Fibroblast of the conjunctiva (primary cell): ENCODE measurements at places on chromosomes 16 and 17.

DNA sequence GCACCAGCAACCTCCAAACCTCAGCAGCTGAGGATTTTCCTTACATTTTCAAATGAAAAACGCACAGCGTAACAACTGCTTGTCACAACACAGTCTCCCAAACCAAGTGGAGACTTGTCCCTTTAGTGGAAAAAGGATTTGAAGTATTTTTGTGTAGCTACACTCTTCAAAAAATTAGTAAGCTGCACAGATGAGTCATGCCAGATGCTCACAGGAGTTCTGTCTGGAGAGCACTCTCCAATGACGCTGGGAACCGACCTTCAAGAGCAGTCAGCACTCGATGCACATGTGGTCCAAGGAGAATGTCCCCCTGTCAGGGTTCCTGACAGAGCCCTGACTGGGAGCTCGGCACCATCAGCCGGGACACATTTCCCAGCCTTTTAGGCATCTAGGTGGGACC, 39.8 kb downstream of the MAP1LC3B start:
- peak; percentile 33 for DNase-seq

DNA sequence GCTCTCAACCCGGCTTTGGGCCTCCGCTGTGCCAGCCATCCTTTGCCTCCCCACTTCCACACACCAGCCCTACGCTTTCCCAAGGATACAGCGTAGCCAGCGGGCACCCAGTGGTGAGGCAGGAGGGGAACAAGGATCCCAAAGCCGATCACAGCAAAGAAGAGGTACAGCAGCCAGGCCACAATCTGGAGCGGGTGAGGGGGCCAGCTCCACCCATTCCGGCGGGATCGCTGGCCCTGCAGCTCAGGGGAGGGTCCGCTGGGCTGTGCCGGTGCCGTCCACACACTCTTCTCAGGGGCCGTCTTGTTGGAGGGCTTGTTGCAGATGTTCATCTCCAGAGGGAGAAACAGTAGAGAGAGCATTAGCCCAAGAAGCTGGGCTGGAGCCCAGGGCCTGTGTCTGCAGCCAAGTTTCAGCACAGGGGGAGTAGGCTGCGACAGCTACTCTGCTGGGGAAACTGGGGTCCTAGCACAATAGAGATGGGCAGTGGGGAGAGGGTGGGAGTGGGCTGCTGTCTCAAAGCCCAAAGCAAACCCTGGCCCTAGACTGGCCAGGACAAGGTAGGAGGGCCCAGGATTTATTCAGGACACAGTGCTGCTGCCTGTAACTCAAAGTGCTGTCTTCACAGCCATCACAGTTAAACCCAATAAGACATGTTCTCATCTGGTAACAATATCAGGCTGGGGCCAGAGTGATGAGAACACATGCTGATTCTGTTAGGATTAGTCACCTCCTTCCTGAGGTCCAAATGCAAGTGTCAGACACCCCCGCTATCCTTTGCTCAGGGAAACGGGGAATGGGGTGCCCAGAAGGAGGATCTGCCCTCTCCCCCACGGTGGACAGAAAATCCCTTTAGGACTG, 9.9 kb downstream of the ZDHHC1 start:
- peak; percentile 74 for DNase-seq

DNA sequence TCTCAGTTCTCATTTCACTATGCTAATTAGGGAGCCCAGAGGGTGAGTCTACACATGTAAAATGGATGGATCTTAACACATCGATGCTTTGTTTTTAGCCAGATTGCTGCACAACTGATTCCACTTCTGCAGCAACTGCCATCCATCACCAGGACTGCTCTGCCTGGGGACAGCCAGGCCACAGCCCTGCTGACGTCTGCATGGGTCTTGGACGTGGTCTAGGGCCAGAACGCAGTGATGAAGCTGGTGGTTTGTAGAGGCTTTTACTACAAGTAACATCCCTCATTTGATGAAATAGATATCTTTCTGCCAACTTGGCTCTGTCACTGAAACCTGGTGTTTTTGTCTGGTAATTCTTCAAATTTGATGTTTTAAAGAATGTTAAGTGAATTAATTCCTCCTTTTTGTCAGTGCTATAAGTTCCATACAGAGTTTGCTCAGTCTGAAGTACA, 50.6 kb downstream of the MARCHF10 start:
- DNase-seq, result no peak

DNA sequence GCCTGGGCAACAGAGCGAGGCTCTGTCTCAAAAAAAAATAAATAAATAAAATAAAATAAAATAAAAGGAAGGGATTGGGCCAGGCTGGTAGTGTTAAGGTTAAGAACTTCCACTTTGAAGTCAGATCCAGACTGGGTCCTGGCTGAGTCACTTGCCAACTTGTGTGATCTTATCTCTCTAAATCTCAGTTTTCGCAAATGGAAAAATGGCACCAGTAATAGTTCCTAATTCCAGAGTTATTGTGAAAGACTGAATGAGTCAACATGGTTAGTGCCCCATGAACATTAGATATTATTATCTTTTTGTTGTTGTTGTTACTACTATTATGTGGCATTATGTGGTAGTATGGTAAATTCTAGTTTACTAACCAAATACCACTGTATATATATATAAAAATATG, 188.0 kb upstream of the AXIN2 start:
- DNase-seq, result no peak

GRCh38 chr16:68091380-68092261, 6.5 kb downstream of the NFATC3 start:
- no peak for DNase-seq

DNA sequence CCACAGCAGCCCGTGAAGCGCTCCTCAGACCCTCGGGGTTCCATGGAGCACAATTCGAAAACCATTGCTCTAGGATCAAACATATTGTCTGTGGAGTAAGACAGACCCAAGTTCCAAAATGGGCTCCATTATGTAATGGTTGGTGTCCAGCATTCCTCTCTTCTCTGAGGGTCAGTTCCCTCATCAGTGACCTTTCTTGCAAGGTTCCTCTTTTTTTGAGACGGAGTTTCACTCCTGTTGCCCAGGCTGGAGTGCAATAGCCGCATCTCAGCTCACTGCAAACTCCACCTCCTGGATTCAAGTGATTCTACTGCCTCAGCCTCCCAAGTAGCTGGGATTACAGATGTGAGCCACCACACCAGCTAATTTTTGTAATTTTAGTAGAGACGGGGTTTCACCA, 28.4 kb downstream of the PLXDC1 start:
- no peak for DNase-seq

DNA sequence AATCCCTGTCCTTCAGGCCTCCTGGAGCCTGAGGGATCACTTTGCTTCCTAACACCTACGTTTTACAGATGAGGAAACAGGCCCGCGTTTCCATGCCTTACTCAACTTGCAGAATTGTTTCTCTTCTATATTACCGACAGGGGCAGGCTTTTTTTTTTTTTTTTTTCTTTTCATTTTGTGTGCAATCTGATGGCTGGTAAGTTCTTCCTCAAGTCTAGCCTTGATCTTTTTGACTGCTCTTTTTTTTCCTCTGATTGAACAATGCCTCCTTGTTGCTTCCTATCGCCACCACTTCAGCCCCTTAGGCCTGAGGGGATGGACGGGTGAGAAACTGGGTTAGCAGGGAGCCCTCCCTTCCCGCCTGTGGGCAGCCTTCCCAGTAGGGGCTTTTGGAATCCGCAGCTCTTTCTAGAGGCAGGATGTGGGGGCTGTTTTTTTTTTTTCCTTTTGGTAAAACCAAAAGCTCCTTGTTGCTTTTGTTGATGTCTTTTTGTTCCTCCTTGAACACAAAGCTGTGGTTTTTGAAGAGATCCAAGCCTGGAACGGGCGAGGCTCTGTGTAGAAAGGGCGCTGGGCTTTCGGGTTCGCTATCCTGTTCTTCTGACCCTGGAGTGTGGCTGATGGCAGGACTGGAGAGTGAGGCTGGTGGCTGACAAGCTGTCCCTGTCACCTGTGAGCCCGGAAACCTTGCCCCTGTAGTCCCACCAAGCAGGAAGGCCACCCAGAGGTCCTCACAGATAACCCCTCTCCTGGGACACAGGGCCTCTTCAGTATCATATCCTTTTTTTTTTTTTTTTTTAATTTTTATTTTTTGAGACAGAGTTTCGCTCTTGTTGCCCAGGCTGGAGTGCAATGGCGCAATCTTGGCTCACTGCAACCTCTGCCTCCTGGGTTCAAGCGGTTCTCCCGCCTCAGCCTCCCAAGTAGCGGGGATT, 14.0 kb downstream of the LASP1 start:
- no peak for DNase-seq

- no peak for DNase-seq
Observed at GRCh38 chr16:65772134-65772732, 594.3 kb upstream of the CDH5 start.

GRCh38 chr17:44556166-44556831, 985 bp upstream of the FZD2 start:
- peak; percentile 43 for DNase-seq

- peak; percentile 68 for DNase-seq
Observed at GRCh38 chr16:53773150-53773846, 69.3 kb downstream of the FTO start.

GRCh38 chr17:34173241-34173640, 81.8 kb upstream of the CCL2 start:
- DNase-seq, result no peak

GRCh38 chr16:16774389-16774788, 395.4 kb downstream of the NPIPA7 start:
- DNase-seq, result no peak

DNA sequence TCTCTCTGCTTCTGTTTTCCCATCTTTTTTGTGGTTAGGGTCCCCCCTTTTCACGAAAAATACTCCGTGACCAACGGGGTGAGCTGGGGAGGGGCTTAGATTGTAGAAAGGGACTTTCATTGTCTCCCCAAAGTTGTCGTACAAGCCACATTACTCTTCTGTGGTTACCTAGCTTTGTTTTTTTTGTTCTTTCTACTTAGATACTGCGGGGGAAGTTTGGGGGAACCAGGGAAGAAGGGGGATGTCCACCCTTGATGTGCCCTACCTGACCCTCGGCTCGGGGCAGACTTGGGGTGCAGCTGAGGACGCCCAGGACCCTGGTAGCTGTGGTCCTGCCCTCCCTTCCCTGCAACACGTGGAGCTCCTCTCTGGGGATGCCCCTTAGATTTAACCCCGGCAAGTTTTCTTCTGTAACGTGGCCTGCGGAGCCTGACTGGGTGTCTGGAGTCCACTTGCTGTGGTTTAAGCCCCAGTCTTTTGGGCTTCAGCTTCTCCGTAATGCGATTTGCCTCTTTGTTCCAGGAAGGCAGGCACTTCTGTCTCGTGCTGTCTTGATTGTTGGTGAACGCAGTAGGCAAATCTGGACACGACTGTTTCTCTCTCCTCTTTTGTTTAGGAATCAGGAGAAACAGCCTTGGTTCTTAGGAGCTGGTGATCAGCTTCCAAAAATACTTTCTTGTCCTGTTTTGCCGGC, 892 bp downstream of the ABCC1 start:
- peak; percentile 22 for DNase-seq

DNA sequence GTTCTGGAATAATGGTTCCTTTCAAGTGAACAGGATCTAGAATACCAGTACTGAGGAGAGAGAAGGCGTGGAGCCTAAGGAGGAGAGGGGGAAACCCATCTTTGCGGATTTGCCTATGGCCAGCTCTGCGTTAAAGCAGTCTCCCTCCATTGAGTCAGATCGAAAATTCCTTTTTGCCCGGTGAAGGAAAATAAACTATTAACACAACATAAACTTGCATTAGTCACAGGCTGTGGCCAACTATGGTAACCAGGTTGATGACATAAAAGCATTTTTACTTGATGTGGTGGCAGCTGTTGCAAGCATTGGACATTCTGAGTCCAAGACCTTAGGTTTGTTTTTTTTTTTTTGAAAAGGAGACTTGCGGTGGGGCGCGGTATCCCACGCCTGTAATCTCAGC, 8.9 kb downstream of the LDAF1 start:
- DNase-seq, result no peak

DNA sequence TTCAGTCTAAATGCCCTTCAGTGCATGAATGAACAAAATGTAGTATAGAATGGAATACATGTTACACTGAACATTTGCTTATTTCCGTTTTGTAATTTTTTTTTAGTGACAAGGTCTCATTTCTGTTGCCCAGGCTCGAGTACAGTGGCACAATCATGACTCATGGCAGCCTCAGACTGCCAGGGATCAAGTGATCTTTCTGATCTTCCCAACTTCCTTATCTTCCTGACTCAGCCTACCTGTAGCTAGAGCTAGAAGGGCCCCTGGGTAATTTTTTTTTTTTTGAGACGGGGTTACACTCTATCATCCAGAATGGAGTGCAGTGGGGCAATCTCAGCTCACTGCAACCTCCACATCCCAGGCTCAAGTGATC, 7.3 kb upstream of the SLX4 start:
- DNase-seq, result no peak

DNA sequence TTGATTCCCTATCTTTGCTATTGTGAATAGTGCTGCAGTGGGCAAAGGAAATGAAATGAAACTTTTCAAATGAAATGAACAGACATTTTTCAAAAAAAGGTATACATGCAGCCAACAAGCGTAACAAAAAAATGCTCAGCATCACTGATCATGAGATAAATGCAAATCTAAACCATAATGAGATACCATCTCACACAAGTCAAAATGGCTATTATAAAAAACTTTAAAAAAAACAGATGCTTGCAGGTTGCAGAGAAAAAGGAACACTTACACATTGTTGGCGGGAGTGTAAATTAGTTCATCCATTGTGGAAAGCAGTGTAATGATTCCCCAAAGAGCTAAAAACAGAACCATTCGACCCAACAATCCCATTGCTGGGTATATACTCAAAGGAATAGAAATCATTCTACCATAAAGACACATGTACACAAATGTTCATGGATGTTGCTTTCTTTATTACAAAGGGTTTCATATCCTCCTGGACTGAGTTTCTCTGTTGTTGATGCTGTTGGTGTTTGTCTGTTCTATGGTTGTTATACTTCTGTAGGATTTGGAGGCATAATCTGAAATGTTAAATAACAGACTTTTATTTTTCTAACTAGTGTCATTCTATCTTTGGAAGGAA, 99.3 kb upstream of the SOX9 start:
- no peak for DNase-seq

DNA sequence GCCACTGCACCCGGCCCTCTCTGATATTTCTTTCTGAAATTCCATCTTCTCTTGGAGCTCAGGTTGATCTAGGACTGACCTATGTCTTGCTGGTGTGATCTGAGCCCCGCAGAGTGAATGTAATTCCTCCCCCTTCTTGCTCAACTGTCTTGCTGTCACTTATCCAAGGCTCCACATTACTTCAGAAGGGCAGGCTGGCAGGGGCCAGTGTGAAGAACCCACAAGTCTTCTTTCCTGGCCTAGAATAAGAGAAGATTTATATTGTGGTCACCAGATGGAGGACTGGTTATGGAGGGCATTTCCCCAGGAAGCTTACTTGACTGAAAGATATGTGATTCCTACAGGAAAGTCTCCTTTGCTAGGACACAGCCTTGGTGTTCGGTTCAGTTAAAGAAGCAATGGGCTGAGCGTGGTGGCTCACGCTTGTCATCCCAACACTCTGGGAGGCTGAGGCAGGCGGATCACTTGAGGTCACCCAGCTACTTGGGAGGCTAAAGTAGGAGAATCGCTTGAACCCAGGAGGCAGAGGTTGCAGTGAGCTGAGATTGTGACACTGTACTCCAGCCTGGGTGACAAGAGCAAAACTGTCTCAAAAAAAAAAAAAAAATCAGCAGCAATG, 13.4 kb downstream of the ITGAL start:
- DNase-seq, result no peak
